Right renal cortex interstitium (tissue), 3 donors: ENCODE measurements at places on chromosomes 4 and X. TPM values are rescaled to one million over a fixed set of nuclear protein-coding genes. Genes with fewer than 3 reads are reported as not detected.

Gene PPEF1
- 0.58 TPM for polyA plus RNA-seq

Gene GPRIN3
- 6.5 TPM for polyA plus RNA-seq

Gene SRPX2
- 10.8 TPM for polyA plus RNA-seq

Gene GPC4
- polyA plus RNA-seq: 22.5 TPM

DNA sequence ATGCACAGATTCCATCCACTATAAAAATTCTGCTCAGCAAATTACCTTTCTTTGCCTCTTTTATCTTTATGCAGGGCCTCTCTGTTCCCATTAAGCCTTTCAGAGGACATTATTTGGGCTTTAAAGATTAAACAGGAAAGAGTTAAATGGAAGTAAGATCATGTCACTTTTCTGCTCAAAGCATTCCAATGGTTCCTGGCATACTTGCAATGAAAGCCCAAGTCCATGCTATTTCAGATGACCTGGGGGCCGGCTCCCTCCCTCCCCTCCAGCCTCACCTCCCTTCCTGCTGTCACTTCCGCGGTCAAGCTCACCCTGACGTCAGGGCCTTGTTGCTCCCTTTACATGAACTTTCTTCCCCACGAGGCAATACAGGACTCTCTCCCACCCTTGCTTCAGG is 125.5 kb downstream of the C4orf51 start:
- DNase-seq: no peak

- no peak for DNase-seq
These were observed 371.5 kb upstream of the SLIT2 start for GRCh38 chr4:19880206-19880605.

GRCh38 chr4:28279249-28279648 is 1418.6 kb downstream of the STIM2 start:
- no peak for DNase-seq

DNA sequence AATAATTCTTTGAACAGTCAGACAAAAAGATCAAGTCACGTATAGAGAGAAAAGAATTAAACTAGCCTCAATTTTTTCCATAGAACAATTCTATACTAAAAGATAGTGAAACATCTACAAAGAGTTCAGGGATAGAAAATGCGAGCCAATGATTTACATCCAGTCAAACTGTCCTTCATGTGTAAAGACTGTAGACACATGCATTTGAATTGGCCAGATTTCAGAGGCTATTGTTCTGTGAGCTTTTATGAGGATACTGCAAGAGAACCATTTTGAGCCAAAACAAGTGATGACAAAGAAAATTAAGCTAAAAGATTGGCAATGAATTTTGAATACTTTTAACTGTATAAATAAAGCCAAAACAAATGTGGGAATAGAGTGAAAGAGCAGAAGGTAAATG is 1230.3 kb downstream of the RPA4 start:
- DNase-seq: no peak

- no peak for DNase-seq
These were observed 96.6 kb downstream of the SH3KBP1 start for GRCh38 chrX:19790829-19791228.

DNA sequence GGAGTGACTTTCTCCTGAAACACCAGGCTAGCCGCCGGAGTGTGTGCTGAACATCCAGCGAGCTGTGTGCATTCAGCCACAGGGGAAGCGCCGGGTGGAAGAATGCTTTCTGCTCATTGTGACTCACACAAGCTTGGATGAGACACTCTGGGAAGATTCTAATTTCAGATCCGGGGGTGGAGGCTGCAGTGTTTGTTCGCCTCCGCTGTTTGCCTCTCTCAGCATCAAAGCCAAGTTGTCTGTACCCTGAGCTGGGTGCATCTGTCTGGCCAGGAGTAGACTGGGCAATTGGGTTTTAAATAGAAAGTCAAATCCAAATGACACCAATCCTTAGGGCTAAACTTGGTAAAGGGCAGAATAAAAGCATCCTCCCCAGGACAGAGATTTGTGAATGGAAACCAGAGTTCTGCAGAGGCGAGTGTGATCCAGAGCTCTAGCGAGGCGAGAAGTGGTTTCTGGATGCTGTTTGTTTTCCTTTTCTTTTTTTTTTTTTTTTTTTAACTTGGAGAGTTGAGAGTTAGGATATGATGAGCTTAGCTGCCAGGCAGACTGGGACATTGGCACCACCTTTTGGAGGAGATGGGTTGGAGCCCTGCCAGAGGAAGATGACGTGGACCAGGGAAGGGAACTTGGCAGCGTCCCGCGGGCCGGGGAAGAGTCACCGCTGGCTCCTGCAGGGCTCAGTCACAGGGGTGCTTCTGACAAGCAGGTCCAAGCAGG is 196.0 kb upstream of the PSAPL1 start:
- no peak for DNase-seq

DNA sequence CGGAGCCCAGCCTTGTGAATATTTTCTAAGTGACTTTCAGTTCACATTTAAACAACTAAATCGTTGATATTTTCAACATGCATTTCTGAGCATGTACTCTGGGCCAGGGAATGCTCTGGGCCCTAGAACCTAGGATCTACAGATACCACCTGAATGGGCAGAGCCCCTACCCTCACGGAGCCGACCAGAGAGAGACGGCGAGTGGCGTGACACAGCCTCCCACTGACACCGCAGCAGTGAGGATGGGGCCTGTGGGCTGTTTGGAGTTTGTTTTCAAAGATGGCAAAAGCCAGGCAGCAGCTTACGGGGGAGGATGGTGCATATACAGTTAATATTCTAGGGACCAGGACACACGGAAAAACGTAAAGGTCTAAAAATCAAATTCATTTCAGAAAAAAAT is 17.7 kb downstream of the NELFA start:
- DNase-seq: no peak

- DNase-seq: no peak
These were observed 72.2 kb downstream of the COMMD8 start for GRCh38 chr4:47391256-47391655.

GRCh38 chrX:43822014-43822413 is 60.2 kb downstream of the MAOB start:
- DNase-seq: no peak

- DNase-seq: no peak
These were observed 1.7 kb upstream of the ZFP92 start for GRCh38 chrX:153409414-153410101.

DNA sequence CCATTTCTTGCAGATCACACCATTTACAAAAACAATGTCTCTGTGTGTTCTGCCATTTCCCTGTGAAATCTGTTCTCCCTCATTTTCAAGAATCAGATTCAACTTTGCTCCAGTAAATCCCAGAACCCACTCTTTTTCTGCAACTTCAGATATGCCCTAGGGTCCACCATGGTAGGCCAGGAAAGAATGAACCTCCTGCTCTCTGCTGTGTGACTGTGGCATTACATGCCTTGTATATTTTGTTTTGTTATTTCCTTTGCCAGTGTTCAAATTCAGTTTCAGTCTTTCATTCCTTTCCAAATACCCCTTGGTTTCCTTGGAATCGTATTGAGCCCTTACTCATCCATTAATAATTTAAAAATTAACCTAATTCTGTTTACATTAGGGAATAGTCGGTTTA is 290.2 kb upstream of the VCX start:
- no peak for DNase-seq

- no peak for DNase-seq
These were observed 1.6 kb downstream of the GRIA3 start for GRCh38 chrX:123185721-123186120.

GRCh38 chrX:46576458-46576857 is 2.9 kb downstream of the CHST7 start:
- DNase-seq: no peak

- no peak for DNase-seq
These were observed 213.7 kb upstream of the ZIC3 start for GRCh38 chrX:137352101-137352660.

DNA sequence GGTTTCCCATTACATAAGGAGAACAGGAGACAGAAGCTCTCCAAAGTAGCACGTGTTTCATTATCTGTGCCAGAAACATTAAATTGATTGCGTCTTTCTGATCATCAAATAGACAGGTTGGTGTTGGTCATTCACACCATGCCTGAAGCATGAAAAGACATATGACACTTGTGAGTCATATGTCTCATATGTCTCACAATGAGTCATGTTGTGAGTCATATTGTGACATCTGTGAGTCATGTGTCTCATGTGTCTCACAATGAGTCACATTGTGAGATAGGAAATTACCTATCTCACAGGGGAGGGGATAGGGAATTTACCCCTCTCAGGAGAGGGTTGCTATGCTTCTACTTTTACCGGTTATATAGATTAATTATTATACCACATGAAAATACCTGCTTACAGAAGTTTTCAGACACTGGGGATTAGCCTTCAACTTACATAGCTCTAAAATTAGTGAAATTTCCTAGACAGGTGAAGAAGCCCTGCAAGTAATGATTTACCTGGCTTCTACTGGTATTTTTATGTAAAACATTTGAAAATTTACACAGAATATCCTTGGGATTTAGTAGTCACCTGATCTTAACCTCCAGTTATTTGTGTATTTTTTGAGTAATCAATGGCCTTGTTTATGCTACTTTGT is 80.8 kb downstream of the NPFFR2 start:
- no peak for DNase-seq

DNA sequence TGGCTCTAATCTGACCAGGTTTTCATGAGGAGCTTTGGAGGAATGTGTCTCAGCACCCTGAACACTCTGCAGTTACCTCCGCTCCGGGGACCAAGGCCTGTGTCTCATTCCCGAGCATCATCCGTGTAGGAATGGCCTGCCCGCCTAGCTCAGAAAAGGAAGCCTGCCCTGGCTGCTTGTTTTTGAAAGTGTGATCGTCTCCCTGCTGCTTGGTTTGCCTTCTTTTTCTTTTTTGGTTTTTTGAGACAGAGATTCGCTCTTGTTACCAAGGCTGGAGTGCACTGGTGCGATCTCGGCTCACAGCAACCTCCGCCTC is 73.3 kb downstream of the CRLF2 start:
- no peak for DNase-seq

GRCh38 chrX:9943420-9943819 is 23.7 kb upstream of the CLDN34 start:
- no peak for DNase-seq

DNA sequence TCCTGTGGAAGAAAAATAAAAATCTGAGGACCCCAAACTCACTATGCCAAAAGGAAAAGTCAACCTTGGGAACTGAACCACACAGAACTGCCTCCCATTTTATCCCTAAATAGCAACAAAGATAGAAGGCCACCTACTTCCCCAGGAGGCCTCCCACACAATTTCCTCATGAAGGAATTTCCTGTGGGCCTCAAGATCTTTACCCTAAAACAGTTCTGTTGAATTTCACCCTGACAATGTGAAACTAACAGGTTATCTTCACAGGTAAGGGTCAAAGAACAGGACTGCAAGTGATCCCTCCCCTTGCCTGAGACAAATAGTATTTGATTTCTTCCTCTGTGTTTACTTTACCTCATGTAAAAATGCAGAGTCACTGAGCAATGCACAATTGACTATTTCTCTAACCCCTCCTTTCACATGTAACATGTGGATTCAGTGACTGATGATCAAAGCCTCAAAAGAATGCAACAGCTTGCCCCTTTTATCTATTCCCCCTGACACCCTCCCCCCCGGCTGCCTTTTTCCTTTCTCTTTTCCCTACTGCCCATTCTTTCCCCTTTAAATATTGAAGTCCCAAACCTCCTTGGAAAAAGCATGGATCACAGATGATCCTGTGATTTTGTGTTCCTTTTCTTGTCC is 33.3 kb downstream of the MEPE start:
- no peak for DNase-seq
